ENCODE measurements at places on chromosomes 12 and 14.
A peak's percentile ranks its signal among the peaks of the same experiment; 100 is the strongest.

DNA sequence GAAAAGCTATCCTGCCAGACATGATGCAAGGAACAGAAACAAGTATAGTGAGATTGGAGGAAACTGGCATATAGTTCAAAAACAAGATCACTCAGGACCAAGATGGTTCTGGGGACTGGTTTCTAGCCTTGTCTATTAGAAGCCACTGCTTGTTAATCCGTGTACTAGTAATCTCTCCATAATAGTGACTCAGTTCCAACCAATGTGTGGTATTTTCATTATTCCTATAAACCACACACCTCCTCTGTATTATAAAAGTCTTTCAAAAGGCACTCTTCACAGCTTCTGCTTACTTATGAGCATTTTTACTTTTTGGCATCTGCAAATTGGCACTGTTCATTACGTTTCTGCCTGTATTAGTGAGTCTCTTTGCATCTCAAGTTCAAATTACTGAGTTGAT, 140.3 kb downstream of the SLC6A15 start:
- no peak for DNase-seq

DNA sequence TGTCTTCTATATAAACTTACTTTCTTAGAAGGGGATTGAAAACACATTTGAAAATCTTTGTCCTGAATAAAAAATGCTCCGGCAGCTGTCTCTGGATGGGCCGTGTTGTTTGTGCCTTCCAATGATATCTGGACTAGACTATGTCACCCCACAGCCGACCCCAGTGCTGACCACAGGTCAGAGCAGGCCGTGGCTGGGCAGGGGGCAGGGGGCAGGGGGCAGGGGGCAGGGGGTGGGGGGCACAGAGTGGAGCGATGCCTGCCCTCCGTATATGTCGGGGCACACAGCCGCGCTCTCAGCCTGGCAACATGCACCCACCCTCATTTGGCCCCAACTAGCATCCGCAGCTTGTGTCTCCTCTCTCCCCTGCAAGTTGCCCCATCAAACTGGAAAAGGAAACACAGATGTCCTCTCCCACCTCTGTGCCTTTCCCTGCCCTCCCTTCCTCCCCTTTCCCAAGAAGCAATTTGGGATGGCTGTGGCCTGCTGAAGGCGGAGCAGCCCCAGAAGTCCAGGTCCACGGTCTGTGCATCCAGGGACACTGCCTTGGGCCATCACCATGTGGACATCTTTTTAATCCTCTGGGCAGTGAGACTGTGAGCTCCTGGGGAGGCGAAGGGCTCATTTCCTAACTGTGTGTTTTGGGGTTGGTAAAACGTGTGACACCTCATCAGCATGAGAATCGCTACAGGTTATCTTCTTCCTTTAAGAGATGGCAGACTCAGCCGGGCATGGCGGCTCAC, 295.7 kb upstream of the RTL1 start:
- DNase-seq, result no peak

DNA sequence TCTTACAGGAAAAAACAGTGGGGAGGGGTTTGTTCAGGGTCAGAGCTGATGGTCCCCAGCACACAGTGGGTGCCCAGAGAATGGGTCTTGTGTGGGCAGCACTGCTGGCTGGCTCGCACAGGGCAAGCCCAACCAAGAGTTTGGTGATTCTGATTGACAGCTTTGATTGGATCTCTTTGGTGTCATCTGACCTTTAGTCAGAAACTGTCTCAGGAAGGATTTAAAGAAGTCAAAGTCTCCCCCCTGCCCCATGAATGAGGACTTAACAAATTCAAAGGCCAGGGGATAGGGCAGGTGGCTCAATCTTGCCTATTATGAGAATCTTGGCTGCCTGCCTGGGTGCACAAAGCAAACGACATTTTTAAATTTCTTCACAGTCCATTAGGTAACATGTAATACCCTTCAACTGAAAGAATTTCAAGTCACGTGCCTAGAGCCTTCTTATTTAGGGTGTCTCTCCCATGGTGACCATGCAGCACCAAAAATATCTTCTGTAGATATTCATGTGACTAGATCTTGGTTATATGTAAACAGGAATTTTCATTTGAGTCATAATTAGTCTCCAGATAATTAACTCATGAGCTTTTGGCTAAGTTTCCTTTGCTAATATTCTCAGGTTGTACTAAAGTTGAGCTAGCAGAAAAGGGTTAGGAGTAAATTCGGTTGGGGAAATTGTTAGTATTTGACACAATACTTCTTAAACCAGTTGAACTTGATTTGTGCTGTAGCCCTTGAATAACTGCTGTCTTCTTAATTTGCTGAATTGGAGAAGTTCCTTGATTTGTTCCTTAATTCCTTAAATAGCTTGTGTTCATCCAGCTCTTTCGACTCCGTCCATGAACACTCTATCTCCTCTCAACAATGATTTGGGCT, 54.5 kb upstream of the HECTD1 start:
- DNase-seq, result no peak

GRCh38 chr14:21267886-21268616, 1.2 kb downstream of the HNRNPC start:
- no peak for DNase-seq

DNA sequence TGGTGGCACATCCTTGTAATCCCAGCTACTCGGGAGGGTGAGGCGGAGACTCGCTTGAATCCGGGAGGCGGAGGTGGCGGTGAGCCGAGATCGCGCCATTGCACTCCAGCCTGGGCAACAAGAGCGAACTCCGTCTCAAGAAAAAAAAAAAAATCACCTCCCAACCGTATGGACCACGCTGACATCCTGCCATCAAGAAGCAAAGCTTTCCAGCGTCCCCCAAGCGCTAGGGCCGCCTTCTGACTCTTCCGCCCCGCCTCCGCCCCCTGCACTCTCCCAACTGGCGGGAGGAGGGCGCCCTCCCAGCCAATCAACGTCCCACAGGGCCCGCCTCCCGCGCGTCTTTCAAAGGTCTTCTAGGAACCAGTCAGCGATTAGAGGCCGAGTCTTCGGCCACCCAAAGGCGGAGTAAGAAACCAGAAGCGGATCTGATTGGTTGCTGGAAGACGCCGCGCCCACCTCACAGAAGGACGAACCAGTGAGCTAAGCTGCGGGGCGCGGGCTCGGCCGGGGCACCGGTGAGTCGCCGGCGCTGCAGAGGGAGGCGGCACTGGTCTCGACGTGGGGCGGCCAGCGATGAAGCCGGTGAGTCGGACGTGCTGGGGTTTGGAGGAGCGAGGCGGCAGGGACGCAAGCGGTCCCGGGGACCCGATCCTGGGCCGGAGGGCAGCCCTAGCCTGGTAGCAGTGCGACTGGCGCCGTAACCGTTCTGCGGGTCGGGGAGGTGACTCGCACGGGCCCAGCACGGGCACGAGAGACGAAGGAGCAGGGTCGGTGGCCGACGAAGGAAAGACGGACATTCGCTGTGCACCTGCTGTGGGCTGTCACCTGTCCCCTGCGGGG, at the start of gene CDKN3:
TSS of gene CDKN3 (plus strand) at position 515 of the 843 bp plus-strand sequence. CDS start at position 577, 62 bp downstream.
- peak; percentile 97 for DNase-seq

DNA sequence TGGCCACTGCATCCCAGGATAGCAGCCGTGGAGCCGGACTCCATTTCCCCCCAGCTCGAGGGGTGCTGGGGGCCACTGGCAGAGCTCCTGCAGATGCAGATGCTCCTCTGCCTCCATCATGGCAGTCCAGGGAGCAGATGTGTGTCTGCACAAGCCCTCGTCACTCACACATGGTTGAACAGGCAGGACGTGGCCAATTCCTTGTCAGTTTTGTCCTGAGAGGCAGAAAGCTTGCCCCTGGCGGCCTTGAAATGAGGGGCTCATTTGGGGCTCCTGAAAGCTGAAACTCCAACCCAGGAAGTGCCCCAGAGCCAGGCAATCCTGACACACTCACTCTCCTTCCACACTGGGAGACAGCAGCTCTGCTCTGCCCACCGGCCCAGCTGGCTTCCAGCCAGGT, 100.9 kb upstream of the C14orf180 start:
- no peak for DNase-seq

DNA sequence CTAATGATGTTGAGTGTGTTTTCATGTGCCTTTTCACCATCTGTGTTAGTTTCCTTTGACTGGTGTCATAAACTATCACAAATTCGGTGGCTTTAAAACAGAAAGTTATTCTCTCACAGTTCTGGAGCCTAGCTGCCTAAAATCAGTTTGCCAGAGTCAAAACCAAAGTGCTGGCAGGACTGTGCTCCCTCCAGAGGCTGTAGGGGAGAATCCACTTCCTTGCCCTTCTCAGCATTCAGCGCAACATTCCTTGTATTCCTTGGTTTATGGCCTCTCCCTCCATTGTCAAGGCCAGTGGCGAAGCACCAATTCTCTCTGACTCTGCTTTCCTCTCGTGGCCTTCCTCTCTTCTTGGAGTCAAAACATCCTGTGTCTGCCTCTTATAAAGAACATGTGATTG, 174.2 kb upstream of the PDE3A start:
- no peak for DNase-seq

- DNase-seq, result peak; percentile 71
These were observed at the start of gene TCHP for GRCh38 chr12:109899783-109900751. Gene TCHP (plus strand): TSS chr12:109900274. CDS start chr12:109903027, 2,753 bp downstream.

GRCh38 chr12:130436741-130437501, 99.2 kb downstream of the PIWIL1 start:
- DNase-seq, result no peak

DNA sequence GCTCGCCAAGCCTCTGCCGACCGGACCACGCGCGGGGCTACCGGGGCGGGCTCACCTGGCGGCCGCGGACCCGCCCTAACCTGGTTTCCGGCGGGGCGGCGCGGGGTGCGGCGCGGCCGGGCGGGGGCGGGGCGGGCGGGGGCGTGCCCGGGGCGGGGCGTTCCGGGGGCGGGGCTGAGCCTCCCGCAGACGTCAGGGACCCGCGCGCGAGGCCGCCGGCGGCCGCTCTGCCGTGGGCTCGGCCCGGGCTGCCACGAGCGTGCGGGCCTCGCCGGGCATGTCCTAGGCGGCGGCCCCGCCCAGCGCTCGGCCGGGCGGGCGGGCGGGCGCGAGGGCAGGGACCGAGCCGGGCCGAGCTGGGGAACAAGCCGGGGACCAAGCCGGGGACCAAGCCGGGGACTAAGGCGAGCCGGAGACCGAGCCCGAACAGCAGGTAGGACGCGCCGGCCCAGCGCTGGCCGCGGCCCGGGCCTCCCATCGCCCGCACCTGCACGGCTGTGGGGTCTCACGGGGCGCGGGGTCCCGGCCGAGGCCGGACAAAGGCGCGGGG, at the start of gene CEP170B:
TSS of gene CEP170B (plus strand) at position 188 of the 550 bp plus-strand sequence. CDS start 3,183 bp downstream, outside the sequence.
- no peak for DNase-seq

- no peak for DNase-seq
These were observed 24.0 kb upstream of the ESRRB start for GRCh38 chr14:76351941-76352340.

- DNase-seq, result no peak
These were observed 144.1 kb upstream of the AMIGO2 start for GRCh38 chr12:47223848-47224213.

- DNase-seq, result no peak
These were observed 23.0 kb upstream of the RAB21 start for GRCh38 chr12:71731439-71732356.

DNA sequence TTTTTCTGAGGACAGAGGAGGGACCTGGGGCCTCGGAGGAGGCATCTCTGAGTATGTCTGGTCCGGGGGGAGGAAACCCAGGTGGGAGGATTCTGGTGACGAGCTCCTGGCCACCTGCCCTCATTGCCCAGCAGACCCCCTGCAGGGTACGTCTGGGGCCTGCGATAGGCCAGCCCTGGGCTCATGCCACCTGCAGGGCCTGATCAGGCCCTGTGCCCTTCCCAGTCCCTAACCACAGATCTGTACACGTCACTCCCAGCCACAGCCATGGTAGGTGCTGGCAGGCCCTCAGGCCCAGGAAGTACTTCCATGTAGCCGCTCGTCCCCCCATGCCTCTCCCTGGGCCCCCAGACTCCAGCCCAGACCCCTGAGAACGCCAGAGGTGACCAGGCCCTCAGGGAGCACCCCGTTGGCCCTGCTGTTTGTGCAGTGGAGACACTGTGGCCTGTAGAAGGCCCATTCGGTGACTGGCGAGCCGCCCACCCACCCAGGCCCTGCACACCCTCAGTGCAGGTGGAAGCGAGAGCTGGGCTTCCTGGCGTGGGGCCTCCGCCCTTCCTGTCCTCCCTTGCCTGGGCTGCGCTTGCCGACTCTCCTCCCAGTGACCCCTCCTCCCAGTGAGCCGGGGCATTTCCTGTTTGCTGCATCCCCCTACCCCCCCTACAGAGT, 5.7 kb downstream of the INF2 start:
- no peak for DNase-seq

GRCh38 chr12:116282371-116283286, 5.1 kb upstream of the MED13L start:
- DNase-seq, result no peak

- no peak for DNase-seq
These were observed 291.2 kb upstream of the TMTC1 start for GRCh38 chr12:30074916-30075315.

GRCh38 chr14:92287987-92288386, 35.0 kb upstream of the SLC24A4 start:
- no peak for DNase-seq

DNA sequence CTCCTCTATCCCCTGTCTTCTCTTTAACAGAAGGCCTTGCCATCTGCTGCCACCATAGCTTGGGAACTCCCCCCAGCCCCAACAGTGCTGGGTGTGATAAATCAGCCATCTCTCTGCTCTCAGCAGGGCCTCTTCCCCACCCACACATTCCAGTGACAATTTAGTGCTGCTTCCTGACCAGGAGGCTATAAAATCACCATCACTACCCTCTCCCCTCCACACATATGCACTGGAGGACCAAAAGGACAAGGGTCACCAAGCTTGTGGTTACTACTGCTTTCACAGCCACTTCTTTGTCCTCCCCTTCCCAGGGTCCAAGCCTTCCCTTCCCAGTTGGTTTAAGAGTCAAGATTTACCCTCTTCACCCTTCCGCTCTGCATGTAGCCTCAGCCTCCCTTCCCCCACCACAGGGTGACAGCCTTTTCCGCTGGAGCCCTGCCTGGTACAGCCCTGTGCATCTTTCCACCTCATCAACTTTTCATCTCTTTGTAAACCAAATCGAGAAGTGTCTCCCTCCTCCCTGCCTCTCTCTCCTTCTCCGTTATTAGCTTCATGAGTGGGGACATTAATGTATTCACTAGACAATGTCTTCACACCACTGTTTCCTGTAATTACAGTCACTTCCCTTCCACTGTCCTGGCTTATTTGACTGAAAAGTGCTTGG, 9.4 kb downstream of the PSMB5 start:
- DNase-seq, result no peak

DNA sequence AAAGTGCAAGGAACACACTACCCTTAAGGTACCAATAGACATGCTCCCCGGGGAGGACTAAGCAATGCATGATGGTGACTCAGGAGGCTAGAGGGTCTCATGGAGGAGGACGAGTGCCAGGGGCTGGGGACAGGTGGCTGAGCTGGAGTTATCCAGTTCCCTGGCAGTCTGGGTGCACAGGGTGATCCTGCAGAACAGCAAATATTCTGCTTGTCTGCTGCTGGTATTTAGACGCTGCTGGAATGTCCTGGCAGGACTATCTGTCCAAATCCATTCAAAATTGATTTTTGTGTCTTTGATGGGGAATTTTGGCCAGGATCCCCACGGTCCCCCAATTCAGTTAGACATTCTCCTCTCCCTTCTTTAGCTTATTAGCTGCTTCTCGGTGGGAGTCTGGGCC, 138.7 kb downstream of the C12orf75 start:
- DNase-seq, result no peak

Measured in NCI-H748 treated with DMSO at 0.1 percent for 48 hours (cell line).